ENCODE measurements at places on chromosomes 7 and 10.

DNA sequence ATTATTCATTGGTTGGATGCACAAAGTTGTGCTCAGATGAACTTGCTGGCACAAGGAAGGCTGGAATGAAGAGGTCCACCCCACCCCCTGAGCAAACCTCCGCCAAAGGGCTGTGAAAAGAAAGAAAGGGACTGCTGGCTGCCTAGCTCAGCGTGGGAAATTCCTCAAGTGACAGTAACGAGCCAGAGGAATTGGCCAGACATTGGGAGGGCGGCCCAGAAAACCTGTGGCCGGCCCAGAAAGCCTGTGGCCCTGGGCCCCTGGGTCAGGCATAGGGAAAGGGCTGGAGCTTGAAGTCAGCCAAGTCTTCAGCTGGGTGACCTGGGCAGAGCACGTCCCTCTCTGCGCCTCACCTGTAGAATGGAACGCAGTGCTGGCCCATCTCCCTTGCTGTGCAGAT, 30.6 kb upstream of the CTBP2 start:
- no peak for DNase-seq

DNA sequence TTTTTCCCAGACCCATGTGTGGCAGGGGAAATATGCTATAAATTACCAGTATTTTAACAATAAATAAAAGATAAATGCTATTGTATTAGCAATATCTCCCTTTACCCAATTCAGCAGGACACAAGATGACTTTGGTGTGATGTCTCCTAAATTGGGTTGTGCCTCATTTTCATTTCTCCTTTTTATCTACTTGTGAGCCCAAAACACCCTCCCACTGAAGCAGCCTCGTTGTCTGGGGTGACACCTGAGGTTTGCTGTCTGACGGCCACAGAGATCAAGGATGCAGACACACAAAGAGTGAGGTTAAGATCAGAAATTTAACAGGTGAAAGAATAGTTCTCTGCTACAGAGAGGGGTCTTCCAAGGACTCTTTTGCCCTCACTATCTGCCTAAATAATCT, 27.1 kb upstream of the CC2D2B start:
- DNase-seq = no peak

- DNase-seq = no peak
Observed at GRCh38 chr10:42990721-42991441, 86.0 kb upstream of the RET start.

DNA sequence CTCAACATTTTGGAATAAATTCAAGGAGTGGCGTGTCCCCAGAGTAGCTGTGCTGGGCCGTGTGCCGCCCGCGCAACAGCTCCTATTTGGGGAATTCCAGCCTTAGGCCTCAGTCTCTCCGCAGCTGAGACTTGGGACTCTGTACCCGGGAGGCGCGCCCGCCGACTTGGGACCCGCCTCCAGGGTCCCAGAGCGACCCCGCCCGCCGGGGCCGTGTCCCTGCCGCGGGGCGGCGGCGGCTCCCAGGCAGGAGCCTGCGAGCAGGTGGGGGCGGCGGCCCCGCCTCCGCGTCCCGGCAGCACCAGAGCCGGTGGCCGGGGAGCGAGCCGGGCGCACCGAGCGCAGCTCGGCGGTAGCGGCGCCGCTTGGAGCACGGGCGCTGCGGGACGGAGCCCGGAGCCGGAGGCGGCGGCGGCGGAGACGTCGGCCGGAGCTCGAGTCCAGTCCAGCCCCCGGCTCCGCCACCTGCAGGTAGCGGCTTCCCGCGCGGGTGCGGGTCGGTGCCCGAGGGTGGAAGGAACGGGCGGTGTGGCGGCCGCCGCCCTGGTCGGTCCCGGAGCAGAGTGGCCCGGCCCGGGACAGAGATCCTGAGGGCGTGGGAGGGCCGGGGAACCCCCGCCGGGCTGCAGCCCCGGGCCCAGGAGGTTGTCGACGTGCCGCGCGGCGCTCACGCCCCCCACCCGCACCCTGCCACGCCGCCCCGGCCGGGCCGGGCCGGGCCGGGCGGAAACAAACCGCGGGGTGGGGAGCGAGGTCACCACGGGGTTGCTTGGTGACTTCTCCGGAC, at the start of gene WIPF3:
Gene WIPF3, plus strand, starts transcription at position 301 of the 787 bp plus-strand sequence. CDS start 28,217 bp downstream, outside the sequence.
- DNase-seq = no peak

DNA sequence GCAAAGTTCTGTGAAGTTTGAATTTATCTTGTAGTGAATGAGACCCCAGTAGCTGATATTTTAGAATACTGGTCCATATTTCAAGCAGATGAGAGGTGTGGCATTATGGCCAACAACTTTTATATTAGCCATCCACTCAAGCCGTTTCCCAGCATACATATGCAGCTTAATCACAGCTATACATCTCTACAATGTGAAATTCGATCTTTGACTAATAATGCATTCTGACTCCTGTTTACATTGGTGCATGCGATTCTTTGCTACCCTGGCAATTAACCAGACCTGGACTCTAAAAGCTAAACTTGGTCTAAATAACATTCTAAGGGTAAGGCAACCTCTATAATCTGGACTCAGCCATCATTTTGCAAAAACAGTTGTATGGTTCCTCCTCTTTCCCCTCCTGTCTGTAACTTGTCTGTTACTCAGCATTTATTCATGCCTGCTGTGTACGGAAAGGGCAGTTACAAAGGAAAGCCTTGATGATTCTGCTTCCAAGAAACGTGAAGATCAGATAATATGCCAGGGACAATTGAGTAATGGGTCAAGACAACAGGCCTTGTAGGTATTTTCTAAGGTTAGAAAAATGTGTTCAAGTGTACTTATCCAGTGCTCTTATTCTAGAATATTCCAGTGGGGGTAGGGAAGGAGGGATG, 50.6 kb downstream of the PNLIPRP2 start:
- DNase-seq = peak; percentile 19

All from fibroblast of upper back skin (primary cell).